ENCODE measurements at places on chromosomes 2 and 18. TPM values are rescaled to one million over a fixed set of nuclear protein-coding genes. Genes with fewer than 3 reads are reported as not detected.

Gene SERPINB11
- not detected for total RNA-seq

Gene CGREF1
- 8.6 TPM for total RNA-seq

Gene CEP68
- 31.0 TPM for total RNA-seq

Gene ERFE
- total RNA-seq, result 2.5 TPM

Gene ANKRD30BL
- total RNA-seq, result not detected

Gene RTKN
- 27.7 TPM for total RNA-seq

Gene IL18R1
- 8.0 TPM for total RNA-seq

Gene TDRD15
- 0.15 TPM for total RNA-seq

Gene GATA6
- total RNA-seq, result 41.5 TPM

Gene MC5R
- total RNA-seq, result not detected

Gene LHCGR
- 0.42 TPM for total RNA-seq

Gene LIMS4
- 16.0 TPM for total RNA-seq

Gene CAPN13
- total RNA-seq, result not detected

Gene TUBA4B
- total RNA-seq, result not detected

Gene MC4R
- total RNA-seq, result not detected

Gene VWC2L
- total RNA-seq, result not detected

Gene BOLL
- not detected for total RNA-seq

Gene TMEM37
- total RNA-seq, result 5.2 TPM

Gene FOXI3
- total RNA-seq, result not detected

Gene LYG2
- total RNA-seq, result not detected

Gene DNER
- 1.1 TPM for total RNA-seq
